ENCODE measurements at places on chromosomes 3 and 15.

GRCh38 chr15:27512281-27513001 is 541.5 kb downstream of the GABRG3 start:
- no peak for DNase-seq

- DNase-seq = no peak
These were observed 62.8 kb downstream of the ABHD2 start for GRCh38 chr15:89150762-89151664.

DNA sequence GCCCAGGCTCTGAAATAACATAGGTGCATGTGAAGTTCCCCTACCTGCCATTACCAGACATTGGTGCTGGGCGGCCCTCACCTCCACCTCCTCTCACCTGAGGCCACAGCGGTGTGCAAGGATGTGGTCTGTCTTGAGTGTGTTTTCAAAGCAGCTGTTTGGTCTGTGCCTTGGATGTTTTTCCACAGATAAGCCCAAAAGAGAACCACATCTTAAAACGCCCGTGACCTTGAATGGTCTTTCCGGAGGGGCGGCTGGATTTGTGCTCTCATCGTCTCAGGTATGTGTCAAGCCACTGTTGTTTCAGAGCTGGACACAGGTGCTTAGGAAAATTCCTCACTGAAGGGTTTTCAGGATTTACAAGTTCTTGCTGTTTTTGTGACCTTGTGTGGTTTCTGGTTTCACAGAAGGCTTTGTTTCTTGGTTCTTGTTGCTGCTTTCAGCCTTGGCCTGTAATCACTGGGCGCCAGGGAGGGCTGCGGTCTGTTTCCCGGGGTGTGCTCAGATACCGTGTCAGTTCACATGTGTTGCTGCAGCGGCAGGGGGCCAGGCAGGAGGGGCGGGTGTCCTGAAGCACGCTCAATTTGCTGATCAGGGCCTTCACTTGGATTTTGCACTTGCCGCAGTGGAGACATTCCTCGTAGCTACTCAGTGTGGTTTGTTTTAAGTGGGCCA is 128.4 kb downstream of the IGF1R start:
- no peak for DNase-seq

DNA sequence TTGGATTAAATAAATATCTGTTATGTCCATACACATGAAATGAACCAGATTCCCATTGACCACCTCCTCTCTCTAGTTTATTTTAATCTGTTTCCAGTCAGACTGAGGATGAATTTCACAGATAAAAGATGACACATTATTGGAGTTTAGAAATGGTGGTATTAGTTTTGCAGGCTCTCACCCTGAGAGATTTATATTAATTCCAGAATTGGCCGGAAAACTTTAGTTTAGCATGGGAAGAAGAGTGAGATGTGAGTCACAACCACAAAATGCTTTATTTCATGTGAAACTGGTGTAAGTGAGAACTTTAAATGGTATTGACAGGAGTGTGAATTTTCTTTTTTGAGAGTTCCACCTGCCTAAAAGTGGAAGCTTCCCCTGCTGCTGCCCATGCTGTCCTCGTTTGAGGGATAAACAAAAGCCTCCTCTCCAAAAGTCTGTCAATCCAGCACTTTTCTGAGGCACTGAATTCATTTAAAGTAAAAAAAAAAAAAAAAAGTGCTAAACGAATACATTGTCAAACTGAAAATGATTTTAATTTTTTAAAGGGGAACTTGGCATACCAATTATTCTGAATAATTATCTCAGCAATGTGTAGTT is 65.1 kb upstream of the EPHA3 start:
- no peak for DNase-seq

DNA sequence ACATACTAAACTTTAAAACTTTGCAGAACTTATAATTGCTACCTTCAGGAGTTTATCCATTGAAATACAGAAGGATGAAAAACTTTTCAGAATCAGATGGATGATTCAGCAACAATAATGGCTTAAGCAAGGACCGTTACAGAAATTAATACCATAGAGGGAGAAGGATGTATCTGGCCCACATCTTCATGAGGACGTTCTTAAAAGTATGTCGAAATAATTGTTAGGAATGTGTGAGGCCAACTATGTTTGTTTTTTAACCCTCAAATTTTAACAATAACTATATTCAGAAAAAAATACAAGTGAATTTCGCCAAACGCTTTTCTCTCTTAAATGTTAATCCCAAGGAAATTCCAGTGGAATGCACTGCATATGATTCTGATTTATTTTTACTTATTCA is 105.2 kb upstream of the EPHA3 start:
- DNase-seq = no peak

- no peak for DNase-seq
These were observed 52.2 kb downstream of the EXOG start for GRCh38 chr3:38548154-38548931.

DNA sequence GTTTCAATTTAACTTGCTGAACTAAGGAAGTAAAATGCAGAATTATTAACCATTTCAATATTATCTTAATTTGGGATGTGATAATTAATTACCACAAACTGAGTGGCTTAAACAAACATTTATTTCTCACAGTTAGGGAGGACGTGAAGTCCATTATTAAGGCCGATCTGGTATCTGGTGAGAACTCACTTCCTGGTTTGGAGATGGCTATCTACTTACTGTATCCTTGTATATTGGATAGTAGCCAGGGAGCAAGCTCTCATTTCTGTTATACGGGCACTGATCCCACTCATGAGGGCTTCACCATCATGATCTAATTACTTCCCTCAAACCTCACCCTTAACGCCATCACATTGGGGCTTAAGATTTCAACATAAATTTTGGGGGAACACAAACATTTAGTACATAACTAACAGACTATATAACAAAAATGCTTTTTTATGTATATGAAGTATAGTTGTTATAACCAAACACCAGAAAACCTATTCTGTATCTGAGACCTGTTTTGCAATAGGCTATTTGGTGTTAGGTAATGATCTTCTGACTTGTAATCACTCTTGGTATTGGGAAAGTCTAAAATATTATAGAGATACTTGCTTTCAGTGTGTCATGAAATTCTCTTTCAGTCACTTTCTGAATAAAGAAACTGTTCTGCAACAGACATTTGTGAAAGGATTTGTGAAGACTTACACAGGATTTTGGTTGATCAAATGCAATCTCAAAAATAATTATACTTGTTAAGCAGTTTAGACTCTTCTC is 4.7 kb upstream of the KPNA4 start:
- DNase-seq = no peak

DNA sequence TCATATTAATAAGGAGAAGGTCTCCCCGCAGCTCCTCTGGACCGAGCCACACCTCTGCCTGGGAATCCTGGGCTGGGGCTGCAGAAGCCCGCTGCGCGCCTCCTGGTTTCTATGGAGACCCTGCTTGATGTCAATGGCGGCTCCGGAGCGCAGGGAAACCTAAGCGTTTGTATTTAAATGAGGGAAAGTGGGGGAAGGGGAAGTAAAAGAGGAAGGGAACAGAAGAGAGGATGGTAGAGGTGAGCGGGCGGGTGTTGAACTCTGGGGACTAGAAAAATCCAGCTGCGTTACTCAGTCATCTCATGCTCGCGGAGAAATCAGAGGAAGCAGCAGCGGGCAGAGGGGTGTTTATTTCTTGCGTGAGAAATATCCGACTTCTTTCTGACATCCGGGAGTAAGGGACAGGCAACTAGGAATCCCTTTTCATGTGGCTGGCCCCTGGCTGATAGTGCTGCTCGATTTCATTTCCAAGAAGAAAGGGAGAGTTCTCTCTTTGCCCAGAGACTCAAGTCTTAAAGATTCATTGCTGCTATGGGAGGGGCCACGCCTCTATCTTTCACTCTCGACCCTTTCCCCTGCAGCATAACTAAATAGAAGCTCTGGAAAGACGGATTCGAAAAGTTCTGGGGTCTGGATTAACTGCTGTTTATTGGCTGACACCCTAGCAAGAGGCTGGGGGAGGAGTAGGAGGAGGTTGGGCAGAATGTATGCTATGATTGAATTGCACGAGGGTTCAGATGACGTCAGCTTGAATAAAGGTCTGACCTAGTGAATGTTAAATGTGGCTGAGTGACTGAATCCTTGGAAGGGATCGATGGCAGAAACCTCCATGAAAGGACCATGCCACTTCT is 110.5 kb upstream of the GAP43 start:
- DNase-seq = no peak

- DNase-seq = no peak
These were observed 138.4 kb downstream of the PLCL2 start for GRCh38 chr3:17023006-17023664.

DNA sequence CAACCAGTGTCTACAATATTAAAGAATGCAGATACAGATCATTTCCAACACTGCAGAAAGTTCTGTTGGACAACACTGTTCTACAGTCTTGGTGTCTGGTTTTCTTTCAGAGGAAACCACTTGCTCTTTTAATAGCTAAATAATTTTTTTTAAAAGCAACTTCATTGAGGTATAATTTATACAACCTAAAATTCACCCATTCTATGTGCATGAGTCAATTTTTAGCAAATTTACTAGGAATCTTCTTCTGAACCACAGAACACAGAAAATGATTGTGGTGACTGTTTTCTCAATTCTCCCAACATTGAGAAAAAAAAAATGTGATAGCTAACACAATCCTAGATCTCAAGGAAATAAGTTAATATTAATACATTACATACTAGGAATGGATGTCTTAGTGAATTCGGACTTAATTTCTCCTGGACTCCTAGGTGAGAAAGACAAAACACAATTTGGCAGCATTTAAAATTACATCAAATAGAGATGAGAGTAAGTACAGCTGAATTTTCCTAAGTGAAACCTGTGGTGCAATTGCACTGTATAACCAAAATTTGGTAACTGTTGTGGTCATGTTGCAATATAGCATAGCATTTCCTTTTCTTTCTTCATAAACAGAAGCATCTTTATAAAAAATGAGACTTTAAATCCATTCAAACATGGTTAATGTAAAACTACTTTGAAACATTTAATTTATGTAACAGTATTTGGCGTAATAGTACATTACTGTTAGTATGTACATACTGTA is 15.3 kb upstream of the PLCL2 start:
- DNase-seq = no peak

GRCh38 chr3:194472290-194472920 is 14.4 kb downstream of the ATP13A3 start:
- no peak for DNase-seq

DNA sequence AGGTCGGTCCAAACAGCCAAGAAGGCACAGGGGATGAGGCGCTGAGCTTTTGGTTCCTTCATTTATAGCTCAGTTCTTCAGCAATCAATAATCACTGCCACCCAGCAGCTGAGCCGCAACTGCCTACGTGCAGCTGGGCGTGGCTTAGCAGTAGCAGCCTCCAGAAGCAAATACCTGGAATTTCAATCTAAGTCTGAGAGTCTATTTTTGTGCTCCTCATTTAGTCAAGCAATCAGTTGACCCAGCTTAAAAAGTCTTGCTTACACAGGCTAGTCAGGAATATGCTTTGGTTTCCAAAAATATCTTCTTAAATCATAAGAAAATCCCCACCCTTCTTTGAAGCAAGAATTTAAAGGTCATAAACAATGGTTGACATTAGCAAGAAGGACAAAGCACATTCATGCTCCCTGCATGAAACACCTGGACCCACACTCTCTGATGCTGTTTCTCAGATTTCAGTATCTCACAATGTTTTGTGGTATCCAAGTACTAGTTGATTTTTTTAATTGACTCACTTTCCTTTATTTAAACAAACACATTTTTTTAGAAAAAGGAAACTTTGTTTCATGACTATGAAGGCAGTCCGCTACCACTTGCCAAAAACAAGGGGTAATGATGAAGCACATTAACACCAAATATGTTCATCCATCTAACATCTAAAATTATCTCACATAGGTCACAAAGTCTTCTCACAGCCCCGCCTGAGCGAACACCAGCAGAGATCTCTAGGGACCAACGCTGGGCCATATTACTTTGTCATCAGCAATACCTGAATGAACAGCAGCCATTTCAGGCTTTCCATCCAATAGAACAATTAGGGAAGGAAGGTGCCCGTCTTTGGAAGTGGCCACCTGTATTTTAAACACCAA is 106.1 kb downstream of the OXNAD1 start:
- DNase-seq = no peak

GRCh38 chr3:121974601-121975111 is 47.4 kb downstream of the ILDR1 start:
- no peak for DNase-seq

DNA sequence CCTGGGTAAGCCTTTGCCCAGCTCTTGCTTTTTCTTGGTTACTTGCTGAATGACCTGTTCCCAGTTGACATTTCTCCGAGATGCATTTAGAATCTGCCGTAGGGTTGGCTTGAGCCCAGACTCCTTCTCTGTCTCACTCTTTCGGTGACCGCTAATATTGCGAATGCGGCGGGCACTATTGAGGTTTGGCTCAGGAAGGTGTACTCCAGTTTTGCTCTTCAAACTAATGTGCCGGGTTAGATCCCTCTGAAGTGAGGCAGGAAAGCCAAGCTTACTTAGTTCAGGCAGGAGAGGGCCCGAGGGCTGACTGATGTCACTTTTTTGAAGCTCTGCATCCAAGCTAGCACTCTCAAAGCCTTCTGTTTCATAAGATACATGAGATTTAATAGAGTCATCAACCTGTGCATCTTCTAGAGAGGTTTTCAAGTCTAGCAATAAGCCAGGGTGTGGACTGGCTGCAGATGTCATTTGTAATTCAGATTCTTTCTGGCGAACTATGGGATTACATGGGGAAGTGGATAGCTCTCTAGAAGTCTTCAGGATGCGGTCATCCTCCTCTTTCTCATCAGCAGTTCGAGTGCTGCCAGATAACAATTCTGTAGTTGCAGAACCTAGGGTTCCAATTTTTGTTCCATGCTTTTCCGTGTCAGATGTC is 41.0 kb downstream of the ZNF106 start:
- no peak for DNase-seq

- no peak for DNase-seq
These were observed 57.7 kb downstream of the SLC12A8 start for GRCh38 chr3:125154800-125155269.

- no peak for DNase-seq
These were observed 201.1 kb upstream of the ADAMTS9 start for GRCh38 chr3:64888840-64889392.

DNA sequence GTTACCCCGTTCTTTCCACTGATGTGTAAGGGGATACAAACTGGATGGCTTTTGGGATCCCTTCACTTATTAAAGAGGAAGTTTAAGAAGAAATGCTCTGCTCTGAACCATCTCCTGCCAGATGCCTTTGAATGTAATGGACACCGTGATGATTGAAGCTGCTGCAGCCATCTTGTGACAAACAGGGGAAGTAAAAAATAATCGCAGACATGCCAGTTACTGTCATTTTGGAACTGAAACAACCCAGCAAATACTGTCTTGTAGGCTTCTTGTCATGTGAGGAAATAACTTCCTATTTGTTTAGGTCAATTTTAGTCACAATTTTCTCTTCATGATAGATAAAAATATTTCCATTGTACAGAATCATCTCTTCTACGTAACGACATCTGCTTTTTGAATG is 224.0 kb downstream of the CHL1 start:
- DNase-seq = no peak

All from omental fat pad (tissue), 4 donors.